ENCODE measurements at places on chromosomes 4 and X. TPM values are rescaled to one million over a fixed set of nuclear protein-coding genes. Genes with fewer than 3 reads are reported as not detected.

- DNase-seq: no peak
Measured at GRCh38 chr4:105527081-105527480, 25.3 kb upstream of the ARHGEF38 start.

- DNase-seq: no peak
Measured at GRCh38 chr4:121838136-121838535, 14.5 kb upstream of the CCNA2 start.

DNA sequence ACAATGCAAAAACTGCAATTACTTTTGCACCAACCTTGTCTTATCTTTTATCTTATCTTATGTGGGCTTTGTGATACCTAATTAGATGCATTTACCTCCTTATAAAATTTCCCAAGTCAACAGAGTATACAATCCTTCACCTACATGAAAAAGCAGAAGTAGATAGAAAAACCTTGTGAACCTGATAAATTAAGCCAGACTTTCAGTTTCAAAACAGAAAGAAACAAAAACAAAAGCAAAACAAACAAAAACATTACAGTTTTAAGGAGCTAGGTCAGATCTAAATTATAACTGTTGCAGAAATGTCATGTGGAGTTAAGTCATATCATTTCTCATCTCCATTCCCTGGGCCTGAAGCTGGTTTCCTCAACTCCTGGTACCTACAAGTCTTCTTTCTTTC, 24.9 kb upstream of the CXXC4 start:
- no peak for DNase-seq

DNA sequence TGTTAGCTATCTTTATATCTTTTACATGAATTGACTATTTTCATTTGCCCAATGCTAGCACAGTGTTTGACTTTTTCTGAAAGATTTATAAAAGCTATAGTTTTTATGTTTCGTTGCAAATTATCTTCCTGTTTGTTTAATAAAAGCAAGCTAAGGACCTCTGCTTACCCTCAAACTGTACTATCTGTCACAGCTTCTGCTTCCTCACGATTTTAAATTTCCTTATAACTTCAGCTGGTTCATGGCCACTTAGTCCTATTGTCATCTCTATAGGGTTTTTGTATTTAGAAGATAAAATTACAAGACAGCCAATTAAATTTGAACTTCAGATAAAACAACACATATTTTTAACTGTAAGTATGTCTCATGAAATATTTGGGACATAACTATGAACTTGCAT, 494.0 kb downstream of the PDGFC start:
- no peak for DNase-seq

Gene MYOZ2
- not detected for total RNA-seq

- no peak for DNase-seq
Measured at GRCh38 chrX:63282077-63282476, 69.1 kb downstream of the SPIN4 start.

- DNase-seq: no peak
Measured at GRCh38 chrX:118272242-118272641, 73.7 kb upstream of the WDR44 start.

GRCh38 chr4:53963336-53963735, 101.1 kb downstream of the CHIC2 start:
- no peak for DNase-seq

- no peak for DNase-seq
Measured at GRCh38 chrX:150502979-150503897, 65.2 kb upstream of the MTM1 start.

GRCh38 chrX:118271775-118272174, 74.1 kb upstream of the WDR44 start:
- DNase-seq: no peak

DNA sequence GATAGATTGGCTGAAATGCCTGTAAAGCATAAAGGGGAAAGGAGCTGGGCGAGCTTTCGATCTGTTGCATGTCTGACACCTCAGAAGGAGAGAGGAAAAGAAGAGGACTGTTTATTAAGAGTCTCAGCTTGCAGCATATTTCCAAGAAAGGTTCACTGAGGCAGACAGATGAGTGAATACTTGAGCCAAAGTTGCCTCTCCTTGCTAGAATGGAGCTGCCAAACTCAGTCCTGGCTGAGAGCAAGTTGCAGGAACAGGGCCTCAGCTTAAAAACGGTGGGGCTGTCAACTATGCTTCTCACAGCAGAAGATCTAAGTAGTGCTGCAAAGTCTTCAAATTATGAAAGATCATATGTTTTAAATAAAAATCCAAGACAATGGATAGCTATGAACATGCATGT, 707.5 kb downstream of the PCDH7 start:
- no peak for DNase-seq
